Stimulated activated CD4-positive, alpha-beta T cell treated with anti-CD3 and anti-CD28 coated beads, Interleukin-15, amount 100 ng/mL, for 24 hours (primary cell): ENCODE measurements at places on chromosomes 5 and 9.

DNA sequence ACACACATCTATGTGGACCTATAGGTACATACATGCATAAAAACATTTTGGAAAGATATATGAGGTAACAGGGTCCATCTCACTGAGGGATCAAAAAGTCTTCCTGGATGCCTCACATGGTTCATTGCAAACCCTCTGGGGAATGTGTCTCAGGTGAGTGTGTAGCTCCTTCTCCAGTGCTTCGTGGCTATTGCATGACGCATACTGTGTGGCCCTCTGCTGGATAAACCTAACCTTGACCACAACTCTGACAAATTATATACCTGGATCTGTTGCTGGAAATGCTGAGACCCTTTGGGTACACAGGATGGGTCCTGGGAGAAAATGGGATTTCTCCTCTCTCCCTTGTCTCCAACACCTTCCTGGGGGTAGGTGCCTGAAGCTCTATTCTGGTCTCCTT is 91.9 kb downstream of the JAKMIP2 start:
- DNase-seq = no peak

- no peak for DNase-seq
These were observed 10.4 kb upstream of the SPINK4 start for GRCh38 chr9:33229359-33230114.

DNA sequence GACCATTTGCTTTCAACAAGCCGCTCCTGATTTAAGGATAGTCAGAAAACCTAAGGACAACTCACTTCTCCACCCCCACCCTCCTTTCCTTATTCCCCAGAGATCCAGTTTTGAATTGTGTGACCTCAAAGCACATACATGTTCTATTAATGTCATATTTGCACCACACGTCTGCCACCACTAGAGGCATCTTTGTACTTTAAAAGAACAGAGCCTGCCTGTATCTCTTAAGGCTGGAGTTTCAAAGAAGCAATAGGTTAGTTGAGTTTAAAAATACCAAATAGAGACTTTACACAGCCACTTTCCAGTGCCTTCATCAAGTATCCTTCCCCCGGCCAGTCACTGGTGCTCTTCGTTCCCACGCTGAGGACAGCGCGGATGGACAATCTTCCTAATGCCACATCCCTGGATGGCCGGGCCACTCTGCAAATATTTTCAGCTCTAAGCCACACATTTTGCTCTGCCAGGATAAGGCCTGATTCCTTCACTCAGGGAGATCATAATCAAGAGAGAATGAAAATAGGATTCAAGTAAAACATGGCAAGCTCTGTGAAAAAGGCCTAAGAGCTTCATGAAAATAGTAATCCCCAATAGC is 146.3 kb downstream of the SNCAIP start:
- no peak for DNase-seq

DNA sequence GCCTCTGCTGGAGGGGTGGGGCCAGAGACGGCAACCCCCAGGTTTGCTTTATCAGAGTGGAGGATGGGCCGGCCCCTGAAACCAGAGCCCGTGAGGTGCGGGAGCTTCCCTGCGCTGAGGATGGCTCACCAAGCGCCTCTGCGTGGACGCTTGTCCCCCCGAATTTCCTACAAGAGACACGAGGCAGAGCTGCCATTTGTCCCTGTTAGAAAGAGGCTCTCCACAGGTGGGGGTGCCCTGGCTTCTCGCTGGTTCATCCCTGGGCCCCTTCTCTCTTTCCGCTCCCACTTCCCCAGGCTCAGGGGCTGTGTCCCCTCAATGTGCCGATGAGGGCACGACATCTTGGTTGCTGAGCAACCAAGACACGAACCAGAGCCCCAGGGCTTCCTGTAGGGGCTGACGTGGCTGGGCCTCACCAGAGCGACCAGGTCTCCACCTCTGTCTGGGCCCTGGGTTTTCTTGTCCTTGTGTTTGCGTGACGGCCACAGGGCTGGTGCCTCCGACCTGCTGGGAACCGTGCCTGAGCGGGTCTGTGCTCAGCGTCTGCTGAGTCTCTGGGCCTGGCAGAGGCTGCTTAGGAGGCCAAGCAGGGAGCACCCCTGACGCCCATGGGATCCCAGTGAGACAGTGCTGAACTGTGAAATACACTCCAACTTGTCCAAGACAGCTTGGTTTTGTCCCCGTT is 119.6 kb upstream of the COL5A1 start:
- DNase-seq = no peak

DNA sequence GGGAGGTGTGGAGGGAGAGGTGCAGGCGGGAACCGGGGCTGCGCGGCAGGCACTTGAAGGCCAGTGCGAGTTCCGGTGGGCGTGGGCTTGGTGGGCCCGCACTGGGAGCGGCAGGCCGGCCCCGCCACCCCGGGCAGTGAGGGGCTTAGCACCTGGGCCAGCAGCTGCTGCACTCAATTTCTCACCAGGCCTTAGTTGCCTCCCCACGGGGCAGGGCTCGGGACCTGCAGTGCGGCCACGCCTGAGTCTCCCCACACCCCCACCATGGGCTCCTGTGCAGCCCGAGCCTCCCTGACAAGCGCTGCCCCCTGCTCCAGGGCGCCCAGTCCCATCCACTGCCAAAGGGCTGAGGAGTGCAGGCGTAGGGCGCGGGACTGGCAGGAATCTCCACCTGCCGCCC is 284.5 kb downstream of the DEPDC1B start:
- no peak for DNase-seq

- no peak for DNase-seq
These were observed 19.4 kb downstream of the LURAP1L start for GRCh38 chr9:12794101-12794799.

- no peak for DNase-seq
These were observed 22.3 kb downstream of the TTC33 start for GRCh38 chr5:40733434-40733833.

- DNase-seq = no peak
These were observed 198.7 kb downstream of the GNA14 start for GRCh38 chr9:77449240-77450084.

DNA sequence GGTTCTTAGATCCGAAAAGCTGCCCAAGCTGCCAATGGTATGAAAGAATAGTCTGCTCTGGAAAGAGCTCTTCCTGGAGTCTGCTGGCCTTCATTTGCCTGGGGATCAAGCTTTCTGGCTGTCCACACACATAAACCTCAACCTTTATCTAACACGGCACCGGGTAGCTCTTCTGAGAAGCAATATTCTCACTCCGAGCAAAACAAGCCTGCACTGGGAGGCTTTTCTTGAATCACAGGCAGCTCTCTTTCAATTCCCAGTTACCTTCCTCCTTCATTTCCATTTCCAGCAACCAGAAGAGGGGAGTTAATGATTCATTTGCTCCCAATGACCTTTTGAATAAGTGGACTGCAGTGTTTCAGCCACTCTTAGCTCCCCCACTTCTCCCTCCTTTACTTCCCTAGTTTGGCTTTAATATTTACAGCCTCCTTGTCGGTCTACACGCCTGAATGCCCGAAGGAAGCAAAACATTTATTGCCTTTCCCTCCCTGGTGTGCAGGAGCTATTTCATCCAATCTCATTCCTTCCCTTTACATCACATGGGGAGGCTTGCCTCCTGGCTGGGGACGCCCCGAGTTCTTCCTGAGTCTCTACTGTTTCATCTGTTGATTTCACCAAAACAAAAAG is 187.1 kb downstream of the ARHGEF28 start:
- DNase-seq = no peak

DNA sequence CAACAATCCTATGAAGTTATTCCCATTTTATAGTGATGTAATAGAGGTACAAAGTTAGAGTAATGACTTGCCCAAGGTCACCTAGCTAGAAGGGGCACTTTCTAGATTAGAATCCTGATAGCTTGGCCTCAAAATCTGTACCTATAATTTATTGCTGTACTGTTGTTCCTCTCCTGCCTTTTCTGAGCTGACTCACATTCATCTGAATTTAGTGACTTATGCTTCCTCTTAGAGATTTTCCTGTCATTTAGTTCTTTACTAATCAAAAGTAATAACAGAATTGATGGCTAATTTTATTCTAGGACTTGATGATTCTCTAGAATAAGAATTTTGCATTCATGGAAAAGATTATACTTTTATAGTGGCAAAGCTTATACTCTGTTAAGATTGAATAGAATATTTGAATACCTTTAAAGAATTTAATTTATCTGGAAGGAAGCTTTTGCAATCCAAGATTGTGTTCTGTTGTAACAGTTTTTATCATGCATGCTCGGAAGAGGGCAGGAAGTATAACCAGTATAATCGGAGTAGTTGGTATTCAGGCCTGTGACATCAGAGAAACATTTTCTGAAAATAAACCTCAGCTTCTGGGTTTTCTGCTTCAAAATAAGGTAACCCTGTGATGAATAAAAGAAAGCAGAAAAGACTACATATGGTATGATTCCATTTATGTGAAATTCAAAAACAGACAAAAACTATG is 21.3 kb downstream of the CYSTM1 start:
- no peak for DNase-seq

- DNase-seq = no peak
These were observed 50.6 kb upstream of the ANGPTL2 start for GRCh38 chr9:127173063-127173462.

DNA sequence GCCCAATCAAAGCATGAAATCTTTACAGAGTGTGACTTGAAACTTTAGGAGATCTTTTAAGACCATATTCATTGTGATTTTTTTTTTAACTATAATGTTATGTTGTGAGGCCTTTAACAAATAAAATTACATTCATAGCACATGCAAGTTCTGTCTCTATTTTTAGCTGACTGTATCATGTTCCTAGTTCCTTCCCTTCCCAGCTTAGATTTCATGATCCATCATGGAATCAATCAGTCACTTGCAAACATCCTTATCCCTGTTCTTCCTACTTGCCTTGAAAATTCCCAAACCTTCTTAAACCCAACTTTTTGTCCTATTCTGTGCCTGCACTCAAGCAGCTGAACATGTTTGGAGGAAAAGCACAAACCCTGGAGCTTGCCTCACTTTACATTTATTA is 141.8 kb downstream of the DMXL1 start:
- DNase-seq = no peak

DNA sequence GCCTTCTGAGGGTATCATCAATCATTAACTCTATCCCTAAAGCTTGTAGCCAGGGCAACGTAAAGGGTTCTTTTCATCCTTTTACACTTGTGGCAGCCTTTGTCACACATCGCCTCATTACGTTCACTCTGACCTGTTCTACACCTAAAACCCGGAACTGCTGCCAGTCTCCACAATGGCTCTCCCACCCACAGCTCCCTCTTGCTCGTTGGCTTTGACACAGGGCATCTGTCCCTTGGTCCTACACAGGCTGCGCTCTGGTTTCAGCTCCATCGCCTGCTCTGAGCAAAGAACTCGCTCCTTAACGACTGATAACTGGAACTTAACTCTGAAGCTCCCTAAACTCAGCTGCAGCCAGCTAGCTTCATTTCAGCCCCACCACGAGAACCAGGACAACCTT is 112.8 kb upstream of the CTNND2 start:
- no peak for DNase-seq

- DNase-seq = no peak
These were observed 2.7 kb downstream of the BNC2 start for GRCh38 chr9:16867576-16868311.

GRCh38 chr5:147081311-147081764 is 153.5 kb upstream of the STK32A start:
- DNase-seq = no peak

GRCh38 chr5:73443829-73444498 is 4.6 kb downstream of the FOXD1 start:
- DNase-seq = no peak
